ENCODE measurements at places on chromosomes 2 and 18.

- no peak for DNase-seq
Observed at GRCh38 chr18:33181016-33181415, 259.5 kb downstream of the CCDC178 start.

GRCh38 chr2:152485954-152486736, 151.2 kb downstream of the FMNL2 start:
- DNase-seq = no peak

- no peak for DNase-seq
Observed at GRCh38 chr2:46469116-46469515, 10.2 kb upstream of the TMEM247 start.

DNA sequence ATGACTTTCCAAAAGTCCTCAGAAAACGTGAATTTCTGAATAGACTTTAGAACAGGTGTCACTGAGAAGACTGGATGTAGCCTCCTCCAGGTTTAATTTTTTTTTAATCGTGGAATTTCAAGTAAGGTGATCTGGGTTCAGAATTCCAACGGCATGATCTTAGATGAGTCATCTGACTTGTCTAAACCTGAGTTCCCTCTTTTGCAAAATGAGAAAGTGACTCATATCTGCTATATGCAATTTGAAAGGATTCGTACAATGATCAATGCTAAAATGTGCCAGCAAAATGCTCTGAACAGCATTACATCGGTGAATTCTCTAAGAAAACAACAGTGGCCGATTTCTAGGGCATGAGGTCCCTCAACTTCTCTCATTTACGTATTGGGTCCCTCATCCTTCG, 69.1 kb upstream of the ZNF516 start:
- DNase-seq = no peak

Measured in activated CD4-positive, alpha-beta T cell treated with anti-CD3 and anti-CD28 coated beads, Interleukin-2, amount 50 U/mL, for 1 hour (primary cell).